Stimulated activated CD4-positive, alpha-beta T cell treated with anti-CD3 and anti-CD28 coated beads, TNF-alpha, amount 100 ng/mL, for 1 hour (primary cell): ENCODE measurements at places on chromosomes 11 and 22.

GRCh38 chr22:26589367-26589844, 526 bp downstream of the TPST2 start:
- no peak for DNase-seq

DNA sequence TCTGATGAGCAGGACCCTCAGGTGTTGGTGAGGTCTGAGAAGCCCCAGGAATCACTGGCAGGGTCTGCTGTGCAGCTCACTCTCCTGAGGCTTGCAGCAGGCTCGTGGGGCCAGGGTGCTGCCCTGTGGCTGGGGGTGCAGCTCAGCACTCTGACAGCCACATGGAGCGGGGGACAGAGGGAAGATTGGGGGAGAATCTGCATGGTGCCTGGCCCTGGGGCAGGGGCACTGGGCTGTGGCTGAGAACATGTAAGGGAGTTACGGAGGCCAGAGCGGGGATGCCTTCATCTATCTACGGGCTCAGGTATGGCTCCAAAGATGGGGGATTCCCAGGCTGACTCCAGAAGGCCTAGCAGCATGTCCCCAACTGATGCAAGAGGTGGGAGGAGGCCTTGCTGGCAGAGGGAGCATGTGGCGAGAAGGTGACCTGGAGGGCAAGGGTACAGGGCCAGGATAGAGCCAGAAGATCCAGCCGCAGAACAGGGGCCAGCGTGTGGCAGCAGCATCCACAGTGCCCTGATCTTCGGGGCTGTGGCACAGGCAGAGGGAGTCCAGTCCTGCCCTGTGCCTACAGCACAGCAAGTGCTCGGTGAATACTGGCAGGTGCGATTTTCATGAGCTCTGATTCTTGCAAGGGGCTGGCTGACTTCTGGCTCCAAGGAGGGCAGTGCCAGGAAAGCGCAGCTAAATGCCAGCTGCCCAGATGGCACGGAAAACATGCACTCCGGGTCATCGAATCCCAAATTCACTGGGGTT, 184.7 kb downstream of the CTTN start:
- no peak for DNase-seq

GRCh38 chr22:26559961-26560575, 29.9 kb downstream of the TPST2 start:
- no peak for DNase-seq

GRCh38 chr11:72265951-72266350, 22.0 kb upstream of the PHOX2A start:
- DNase-seq, result no peak

GRCh38 chr22:47450876-47451475, 688.5 kb downstream of the TBC1D22A start:
- no peak for DNase-seq

DNA sequence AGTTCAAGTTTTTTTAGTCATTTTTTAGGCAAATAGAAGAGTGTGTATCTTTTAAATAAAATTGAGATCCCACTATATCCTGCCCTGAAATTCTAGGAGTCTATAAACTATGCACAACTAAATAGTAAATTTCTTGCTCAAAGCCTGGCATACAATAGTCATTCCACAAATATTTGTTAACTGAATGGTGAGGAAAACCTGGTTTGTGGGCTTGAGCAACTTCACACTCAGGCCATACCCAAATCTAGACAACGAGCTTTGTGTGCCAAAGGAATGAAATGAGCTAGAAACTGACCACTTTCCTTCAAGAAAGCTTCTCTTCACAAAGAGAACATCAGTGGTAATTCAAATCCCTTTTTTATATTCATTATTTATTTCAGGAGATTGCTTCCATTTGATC, 39.6 kb upstream of the AMOTL1 start:
- no peak for DNase-seq

DNA sequence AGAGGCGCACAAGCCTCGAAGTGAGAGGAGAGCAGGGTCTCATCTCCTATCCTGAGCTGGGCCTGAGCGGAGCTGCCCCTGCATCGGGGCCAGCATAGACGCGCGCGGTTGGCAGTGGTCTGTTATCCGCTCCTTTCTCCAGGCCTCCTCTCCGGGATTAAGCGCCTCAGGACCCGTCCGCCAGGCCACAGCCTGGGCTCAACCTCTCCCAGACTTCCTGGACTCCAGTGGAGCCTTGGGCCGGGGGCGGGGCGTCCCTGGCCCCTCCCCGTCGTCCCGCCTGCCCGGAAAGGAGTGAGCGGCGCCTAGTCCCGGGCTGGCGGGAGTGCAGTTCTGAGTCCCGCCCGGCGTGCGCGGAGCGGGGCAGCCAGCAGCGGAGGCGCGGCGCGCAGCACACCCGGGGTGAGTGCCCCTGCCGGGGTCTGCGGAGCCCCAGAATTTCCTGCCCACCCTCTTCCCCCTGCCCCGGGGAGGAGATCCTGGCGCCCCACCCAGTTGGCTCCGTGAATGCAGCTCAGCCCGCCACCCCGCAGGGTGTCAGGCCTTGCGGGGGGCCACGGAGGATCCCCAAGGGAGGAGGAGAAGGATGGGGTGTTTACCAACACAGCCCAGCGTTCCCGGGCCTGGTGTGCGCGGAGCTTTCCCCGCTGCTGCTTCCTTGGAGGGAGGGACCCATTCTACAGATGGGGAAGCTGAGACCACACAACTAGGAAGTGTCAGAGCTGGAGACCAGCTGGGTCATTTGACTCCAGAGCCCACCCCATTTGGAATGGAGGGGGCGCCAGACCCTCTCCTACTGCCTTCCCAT, at the start of gene TCIRG1:
TCIRG1 (plus strand) TSS at position 308 of the 808 bp plus-strand sequence. CDS start 2,247 bp downstream, outside the sequence.
- DNase-seq, result peak; percentile 32

GRCh38 chr11:111460856-111461255, 51.3 kb downstream of the BTG4 start:
- no peak for DNase-seq

DNA sequence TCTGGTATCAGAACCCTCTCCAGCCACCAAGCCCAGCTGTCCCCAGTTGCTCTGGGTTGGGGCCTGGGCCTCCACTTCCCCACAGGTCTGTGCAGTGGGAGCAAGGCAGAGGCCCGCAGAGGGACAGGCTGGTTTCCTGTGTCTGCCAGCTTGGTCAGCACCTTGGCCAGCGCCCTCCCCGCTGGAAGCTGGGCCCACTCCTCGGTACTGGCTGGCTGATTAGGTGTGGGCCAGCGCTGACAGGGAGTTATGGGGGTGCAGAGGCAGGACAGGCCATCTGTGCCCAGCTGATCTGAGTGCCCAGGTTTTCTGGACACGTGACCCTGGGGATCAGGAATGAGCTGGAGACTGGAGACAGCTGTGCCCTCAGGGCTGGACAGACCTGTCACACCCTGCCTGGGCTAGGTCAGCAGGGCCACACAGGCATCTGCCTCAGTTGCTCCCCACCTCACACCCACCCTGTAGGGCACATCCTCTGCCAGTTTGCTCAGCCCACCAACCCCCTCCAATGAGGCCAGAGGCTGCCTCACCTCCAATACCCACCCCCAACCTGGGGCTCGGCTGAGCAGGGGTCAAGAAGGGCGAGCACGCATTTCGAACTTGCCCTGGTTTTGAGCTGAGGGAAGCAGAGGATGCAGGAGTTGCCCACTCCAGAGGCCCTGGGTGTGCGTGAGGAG, 175.3 kb downstream of the IGLL1 start:
- DNase-seq, result no peak

- no peak for DNase-seq
These were observed 65.1 kb upstream of the CARD18 start for GRCh38 chr11:105204636-105205035.

- no peak for DNase-seq
These were observed 238.7 kb downstream of the FAM181B start for GRCh38 chr11:82494988-82495432.

- no peak for DNase-seq
These were observed 19.2 kb upstream of the PDE2A start for GRCh38 chr11:72693271-72693968.

DNA sequence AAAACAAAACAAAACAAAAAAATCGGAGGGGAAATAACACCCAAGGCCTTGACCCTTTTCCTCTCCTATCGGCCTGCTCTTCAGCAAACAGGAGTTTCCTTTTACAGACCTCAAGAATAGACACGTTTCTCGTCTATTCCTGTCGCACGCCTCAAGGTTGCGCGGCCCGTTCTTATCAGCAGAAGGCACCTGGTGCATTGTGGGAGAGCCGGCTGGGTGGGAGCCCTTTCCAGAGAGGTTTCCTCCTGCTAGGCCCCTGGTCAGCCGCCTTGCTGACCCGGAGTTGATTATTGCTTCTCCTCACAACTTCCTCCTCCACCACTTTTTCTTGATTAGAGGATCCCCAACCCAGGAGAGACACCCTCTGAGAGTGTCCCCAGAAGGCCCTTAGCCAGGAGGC, 497.3 kb downstream of the MIAT start:
- no peak for DNase-seq

- DNase-seq, result no peak
These were observed 20.3 kb downstream of the FAM118B start for GRCh38 chr11:126231725-126232459.

DNA sequence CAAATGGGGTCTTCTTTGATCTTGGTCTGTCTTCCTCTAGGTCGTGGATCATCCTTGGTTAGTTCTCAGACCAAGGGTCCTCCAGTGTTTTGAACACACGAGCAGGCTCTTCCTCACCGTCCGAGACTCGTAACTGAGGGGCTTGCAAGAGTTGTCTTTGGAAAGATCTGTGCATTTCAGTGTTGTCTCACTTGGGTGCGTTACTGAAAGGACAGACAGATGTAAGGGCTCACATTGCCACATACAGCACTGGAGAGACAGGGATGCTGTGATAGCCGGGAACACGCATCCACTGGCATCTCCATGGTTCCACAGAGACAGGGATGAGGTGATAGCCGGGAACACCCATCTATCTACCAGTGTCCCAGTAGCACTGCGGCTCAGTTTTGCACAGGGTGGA, 15.7 kb downstream of the GLB1L2 start:
- DNase-seq, result no peak

DNA sequence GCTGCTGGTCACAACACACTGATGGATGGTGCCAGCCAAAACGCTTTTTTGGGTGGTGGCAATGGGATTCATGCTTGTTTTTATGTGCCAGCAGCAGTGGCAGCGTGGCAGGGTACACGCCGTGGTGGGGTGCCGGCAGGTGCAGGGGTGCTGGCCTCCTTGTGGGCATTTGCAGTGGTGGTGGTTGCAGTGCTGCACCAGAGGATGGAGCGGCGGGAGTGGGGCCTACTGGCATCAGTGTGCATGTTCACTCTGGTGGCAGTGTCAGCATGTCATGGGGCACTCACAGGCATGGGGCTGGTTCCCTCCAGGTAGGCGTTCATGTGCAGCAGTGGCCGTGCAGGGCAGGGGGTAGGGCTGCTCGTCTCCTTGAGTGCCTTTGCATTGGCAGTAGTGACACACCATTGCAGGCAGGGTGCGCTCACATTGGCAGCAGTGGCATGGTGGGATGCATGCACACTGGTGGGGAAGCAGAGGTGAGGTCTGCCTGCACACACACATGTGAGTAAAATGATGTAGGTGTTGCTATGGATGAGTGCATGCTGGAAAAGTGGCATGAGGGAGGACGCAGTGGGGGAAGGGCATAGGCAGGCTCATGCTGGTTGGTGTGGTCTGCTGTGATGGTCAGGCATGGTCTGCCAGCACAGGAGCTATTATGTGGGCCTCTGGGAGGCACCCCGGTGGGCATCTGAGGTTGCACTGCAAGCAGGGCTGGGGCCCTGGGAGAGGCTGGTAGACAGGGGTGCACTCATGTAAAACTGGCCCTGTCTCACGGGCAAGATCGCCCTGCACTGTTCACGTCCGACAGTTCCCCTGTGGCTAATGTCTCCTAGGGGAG, 29.9 kb downstream of the CCDC15 start:
- no peak for DNase-seq

DNA sequence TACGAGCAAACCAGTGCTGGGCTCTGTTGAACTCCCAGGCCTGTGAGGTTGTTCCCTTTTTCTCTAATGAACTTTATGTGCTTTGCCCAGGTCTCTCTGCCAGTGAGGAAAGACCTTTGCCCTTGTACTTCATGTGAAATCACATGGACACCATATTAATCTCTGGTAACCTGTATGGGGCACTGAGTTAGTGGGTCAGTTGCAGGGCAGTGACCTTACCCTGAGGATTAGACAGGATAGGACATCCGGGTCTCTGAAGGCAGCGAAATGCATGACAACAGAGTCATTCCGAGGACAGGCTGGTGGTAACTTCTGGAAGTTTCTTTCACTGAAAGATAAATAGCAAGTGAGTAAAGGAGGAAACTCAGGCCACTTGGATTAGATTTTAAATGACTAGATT, 93.7 kb downstream of the ZBTB16 start:
- DNase-seq, result no peak

DNA sequence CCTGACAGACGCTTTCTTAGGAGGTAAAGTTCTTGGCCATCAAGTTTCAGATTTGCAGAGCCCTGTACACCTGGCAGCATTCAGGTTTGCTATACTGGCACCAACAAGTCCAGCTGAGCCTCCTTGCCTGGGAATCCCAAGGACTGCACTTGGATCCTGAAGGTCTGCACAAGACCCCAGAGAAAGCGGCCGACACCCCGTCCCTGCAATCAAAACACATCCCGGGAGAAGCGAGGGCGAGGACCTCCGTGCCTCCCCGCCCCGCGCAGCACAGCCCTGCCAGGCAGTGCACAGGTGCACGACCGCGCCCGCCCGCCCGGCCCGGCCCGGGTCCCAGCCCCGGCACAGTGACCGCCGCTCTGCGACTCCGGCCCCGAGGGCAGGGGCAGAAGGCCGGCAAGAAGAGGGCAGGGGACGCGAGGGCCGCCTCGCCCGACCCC, 559 bp downstream of the MRTFA start:
- DNase-seq, result no peak

DNA sequence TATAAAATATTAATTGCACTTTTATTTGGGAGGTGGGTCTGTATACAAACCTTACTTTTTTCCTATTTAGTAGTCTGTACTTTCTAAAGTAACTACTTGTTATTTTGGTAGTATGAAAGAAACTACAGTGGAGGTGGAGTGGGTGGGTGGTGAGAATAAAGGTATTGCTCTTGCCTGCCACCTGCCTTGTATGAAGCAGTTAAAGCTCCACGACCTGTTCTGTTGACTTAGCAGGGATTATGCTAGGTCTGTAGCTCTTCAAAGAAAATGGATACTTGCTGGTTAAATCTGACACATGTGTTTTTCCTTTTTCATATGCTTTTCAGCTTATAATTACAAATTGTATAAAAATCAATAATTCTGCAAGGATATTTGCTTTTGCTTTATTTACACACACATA, 111.9 kb downstream of the EHF start:
- DNase-seq, result no peak

DNA sequence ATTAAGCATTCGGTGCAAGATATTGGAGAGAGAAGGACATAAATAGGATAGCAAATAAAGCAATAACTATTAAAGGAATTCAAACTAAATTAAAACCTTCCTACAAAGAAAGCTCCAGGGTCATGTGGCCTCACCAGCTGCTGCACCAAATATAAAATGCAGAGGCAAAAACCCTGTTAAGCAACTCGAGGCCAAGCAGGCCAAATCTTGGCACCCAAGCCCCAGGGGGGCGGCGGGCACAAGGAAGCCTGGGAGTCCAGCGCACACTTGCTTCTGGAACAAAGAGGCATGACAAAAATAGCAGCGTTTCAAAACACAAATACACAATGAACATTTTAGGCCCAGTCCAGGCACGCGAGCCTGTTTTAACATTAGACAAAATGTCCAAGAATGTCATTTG, 20.8 kb downstream of the KRTAP5-6 start:
- no peak for DNase-seq

GRCh38 chr11:45304111-45304991, 18.2 kb upstream of the SYT13 start:
- no peak for DNase-seq
